ENCODE measurements at places on chromosomes 4 and X.

DNA sequence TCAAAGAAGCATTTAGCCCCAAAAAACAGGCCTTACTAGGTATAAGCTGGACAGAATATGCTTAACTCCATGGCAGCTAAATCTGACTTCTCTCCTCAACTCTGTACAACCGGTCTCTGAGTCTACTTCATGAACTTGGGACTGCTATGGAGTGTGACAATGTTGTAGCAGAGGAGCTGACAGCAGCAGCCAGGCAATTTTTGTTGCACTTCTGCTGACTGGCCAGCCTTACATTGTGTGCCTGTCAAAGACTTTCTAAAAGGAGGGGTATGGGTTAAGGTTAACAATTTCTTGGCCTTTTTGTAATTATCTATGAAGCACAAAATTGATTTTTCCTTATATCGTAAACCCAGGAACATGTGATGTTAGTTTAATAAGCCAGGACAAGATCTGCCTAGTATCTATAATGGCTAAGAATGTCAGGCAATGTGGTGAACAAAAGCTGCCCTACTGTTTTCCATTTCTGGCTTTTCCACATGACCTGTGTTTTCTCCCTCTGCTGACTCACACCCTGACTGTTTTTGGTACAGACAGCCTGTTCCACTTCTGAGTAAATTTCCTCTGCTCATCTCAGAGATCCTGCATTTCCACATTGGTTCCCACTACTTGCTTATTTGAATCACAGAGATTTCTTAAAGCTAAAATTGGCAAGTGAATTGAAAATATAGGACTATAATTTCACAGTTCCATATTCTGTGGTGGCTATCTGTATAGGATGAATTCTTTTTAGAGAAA lies 9.3 kb downstream of the NOX1 start:
- DNase-seq = no peak

DNA sequence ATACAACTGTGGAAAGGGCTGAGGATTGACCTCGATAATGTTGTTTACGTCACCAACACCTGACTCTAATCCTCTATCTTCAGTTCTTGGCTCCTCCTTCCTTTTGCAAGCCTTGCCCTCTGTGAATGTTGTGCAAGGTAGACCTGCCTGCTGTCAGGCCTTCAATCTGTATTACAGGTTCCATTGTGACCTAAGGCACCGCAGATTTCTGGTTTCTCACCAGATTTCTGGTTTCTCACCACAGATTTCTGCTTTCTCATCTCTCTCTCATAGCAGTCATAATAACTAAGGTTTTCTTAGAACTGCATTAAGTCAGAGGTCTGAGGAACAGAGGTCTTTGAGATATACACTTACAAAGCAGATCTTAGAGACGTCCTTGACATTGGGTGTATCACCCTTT lies 51.5 kb upstream of the ETNPPL start:
- no peak for DNase-seq

DNA sequence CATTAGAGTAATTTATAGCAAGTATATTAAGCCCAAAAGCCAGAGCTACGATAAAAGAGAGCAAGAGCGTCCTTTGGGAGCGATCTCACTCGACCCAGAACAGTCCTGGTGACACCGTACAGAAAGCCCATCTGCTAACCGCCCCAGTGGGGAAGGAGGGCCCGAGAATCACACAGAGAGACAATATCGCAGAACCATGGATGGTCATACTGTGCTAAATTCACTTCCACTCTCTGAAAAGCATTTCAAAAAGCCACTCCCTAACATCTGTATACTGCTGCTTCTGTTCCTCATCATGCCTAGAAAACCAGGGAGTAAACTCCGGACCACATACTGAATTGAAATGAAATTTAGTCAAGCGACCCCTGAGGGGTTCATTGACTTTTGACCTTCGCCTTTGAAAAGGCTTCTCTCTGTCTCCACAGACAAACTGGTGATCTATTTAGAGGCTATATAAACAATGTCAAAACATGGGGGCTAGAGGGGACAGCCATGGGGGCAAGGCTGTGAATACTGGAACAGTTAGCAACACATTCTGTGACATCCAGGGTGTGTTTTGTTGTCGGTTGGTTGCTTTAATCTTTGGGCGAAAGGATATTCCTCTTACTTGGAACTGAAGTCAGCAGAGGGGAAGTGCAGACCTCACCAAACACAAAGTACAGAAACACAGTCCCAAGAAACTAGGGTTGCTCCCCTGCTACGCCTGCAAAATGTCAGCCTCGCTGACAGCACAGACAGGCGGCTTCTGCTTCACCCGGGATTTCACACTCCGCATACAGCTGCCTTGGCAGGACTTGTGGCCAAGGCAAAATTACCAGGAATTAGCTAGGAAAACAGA lies 129.0 kb upstream of the RASGEF1B start:
- no peak for DNase-seq

DNA sequence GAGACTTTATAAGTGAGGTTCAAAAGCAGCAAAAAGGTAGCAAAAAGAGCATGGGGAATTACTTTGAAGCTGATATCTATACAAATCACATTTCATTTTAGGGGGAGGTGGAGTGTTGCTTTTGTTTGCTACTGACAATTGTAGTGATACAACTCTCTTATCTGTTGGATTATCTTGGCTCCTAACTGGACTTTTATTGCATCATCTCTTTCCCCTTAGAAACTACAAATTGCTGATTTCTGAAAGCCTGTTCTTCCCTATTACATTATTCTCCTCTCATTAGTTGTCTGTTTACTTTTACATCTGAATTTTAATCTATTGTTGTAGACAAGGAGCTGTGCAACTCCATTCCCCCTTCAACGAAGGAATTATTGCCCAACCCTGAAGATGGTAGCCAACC lies 75.0 kb upstream of the GNPDA2 start:
- DNase-seq = no peak

DNA sequence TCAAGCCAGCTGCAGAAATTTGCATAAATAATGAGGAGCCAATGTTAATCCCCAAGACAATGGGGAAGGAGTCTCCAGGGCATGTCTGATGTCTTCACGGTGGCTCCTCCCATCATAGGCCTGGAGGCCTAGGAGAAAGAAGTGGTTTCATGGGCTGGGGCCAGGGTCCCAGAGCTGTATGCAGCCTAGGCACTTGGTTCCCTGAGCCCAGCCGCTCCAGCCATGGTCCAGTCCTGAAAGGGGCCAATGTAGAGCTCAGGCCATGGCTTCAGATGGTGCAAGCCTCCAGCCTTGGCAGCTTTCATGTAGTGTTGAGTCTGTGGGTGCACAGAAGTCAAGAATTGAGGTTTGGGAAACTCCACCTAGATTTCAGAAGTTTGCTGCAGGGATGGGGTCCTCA lies 628.2 kb upstream of the GRIA3 start:
- no peak for DNase-seq
